ENCODE measurements at places on chromosomes 6 and 20.

DNA sequence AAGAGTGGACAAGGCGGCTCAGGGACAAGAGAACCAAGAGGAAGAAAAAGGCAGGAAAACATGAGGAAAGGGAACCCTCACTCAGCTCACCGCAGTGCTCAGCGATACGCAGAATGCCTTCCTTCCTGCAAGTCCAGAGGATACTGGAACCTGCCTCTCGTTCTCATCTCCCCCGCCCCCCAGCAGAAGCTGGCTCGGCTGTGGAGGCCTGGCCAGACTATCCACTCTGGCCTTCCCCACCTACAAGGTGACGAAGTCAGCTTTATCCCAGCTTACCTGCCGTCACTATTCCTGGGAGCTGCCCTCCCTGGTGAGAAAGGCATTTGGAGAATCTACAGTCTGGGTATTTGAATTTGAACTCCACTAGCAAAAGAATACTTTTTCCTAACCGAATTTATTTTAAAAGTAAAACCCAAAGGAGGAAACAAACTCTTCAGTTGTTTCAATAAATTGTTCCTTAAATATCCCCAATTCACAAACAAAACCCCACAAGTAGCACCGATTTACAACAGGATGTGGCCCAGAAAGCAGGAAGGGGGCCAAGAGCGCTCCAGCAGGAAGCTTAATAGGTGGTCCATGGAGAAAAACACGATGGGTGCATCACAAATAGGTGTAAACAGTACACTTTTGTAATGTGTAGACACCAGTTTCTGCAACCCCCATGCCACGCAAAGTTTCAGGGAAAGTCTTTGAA lies 2.1 kb upstream of the DIDO1 start:
- no peak for DNase-seq

- DNase-seq, result peak; percentile 16
Measured at GRCh38 chr6:144013486-144013909, 5.4 kb upstream of the PLAGL1 start.

DNA sequence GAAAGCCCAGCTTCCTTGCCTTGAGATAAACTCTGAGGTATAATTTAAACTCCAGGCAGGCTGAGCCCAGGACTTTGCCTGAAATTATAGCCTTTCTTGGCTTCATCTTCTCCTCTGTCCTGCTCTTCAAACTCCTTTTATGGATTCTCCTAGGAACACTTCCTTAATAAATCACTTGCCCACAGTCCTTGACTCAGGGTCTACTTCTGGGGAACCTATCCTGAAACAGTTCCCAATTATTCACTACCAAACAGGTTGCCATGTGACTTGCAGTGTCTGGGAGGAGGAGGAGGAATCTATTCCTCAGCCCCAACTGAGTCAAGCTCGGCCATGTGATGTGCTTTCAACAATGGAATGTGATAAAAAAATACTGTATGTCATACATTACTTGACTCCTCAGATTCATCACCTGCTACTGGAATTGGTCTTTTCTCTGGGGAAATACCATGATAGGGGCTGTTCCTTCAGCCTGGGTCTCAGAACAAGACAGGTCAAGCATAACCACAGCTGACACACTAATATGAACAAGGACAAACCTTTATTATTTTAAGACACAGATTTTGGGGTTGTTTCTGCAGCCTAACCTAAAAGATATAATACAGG lies 20.5 kb upstream of the CDKN1A start:
- no peak for DNase-seq

GRCh38 chr6:118746145-118746824 lies 94.9 kb upstream of the CEP85L start:
- no peak for DNase-seq

DNA sequence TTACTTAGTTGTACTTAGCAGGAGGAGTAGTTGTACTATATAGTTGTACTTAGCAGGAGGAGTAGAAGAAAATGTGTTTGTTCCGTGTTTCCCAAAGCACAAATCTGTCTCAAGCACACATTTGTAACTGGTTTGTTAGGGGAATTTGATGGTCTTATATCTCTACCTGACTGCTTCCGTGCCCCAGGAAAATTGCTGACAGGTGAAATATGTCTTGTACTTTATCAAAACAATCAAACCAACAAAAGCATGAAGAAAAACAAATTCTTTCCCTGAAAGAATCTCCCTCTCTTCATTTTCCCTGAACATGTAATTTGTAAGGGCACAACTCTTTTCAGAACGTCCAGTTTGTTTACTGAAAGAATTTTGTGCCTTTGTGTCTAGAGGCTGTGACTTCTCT lies 106.6 kb upstream of the RGS17 start:
- DNase-seq, result no peak

DNA sequence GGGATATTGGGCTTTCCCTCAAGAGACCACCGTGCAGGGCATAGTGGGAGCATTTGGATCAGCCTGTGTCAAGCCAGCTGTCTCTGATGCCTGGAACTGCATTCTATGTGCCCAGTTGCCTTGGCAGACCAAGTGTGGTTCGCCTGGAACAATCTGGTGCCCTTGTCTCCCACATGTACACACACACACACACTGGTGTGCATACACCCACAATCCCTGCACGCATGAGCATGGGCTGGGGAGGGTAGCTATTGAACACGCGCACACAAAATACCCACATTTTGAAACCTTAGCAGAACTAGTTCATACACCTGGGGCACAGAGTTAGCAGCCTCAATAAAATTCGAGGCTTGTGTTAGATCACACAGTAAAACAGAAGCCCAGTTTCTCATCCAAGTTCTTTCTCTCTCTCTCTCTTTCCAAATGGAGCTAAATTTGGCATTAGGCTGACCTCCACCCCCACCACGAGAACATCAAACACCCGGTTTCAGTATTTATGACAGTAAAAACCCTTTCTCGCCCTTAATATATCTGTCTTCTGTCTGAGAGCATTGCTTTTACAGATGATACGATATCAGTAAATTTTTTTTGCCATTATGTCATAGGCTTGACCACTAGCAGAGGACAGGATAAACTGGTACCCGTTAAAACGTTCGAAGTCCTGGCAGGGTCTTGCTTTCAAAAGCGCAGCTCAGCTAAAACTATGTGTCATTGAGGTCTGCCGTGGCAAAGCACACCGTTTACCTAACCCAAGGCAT lies 18.2 kb upstream of the NFATC2 start:
- DNase-seq, result no peak

GRCh38 chr6:140388815-140389214 lies 1014.4 kb upstream of the CITED2 start:
- no peak for DNase-seq

DNA sequence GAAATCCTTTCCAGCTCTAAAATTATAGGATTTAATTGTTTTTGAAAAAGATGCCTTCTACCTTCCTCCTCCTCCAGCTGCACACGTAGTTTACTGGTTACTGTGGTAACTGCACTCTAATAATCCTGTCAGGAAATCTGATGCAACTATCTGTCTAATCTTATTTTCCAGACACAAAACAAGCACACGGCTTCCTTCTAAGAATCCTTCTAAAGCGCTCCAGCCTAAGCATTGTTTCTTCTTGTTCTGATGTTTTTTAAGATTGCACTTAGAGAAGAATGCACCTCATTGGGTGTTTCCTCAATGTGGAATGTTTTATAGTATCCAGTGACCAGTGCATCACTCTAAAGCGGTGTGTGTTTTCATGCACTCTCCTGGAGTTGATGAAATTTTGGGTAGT lies 63.6 kb downstream of the CARMIL1 start:
- DNase-seq, result no peak

DNA sequence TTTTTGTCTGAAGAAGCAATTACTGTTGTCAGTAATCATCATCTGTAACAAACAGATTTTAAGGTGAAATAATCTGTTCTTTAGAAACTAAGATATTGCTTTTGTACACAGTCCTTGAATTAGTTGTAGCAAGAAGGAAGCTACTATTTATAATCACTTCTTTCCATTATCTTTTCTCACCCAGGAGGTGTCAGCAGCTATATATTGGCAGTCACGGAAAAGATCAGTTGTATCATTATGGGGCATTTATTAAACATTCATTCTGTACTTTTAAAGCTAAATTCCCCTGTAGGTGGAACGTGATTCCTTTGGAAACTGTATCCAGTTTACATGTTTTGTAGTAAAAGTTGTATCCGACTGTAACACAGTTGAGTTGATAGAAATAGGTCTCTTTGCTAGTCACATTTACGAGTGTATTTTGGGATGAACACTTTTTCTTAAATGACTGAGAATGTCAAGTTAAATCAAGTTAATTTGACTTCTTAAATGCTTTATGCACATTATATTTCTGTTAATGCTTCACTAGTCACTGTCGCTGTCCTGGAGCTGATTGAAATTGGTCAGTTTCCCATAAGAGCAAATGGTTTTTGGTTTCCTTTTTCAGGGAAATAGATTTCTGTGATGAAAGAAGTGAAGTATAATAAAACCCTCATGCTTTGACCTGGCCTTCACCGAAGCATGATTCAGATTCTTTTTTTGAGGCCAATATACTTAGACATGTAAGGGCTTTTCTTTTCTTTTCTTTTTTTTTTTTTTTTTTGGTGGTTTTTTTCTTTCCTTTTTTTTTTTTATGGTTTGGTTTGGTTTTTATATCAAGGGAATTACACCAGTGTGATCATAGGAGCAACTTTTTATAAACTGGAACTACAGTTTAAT lies 5.1 kb downstream of the QKI start:
- no peak for DNase-seq

DNA sequence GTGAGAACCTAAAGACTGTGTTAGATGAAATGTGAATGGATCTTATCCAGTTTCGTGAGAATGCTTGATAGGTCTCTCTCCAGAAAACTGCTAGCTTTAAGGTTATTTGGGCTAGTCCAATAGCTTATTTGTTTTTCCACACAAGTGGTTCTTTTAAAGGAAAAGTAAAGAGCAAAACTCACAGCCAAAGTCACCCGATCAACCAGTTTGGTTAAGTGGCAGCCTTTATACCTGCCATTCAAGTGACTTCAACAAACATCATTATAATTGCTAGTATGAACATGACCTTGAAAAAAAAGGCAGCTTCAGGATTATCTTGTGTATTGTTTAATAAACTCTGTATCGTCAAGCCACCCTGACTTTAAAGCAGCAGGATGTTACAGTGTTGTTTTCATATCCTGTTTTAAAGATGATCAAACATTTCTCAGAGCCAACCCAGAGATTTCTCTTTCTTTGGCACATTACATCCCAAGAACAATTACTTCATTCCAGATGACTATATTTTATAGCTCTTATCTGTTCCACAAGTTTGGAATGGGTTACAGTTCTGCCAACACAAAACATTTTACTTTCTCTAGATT lies 253.4 kb downstream of the EPHA7 start:
- no peak for DNase-seq

- DNase-seq, result no peak
Measured at GRCh38 chr6:42229506-42230119, 12.0 kb upstream of the MRPS10 start.

- DNase-seq, result no peak
Measured at GRCh38 chr6:133610971-133611370, 277.9 kb upstream of the TCF21 start.

GRCh38 chr6:156449128-156449527 lies 328.1 kb upstream of the ARID1B start:
- no peak for DNase-seq

DNA sequence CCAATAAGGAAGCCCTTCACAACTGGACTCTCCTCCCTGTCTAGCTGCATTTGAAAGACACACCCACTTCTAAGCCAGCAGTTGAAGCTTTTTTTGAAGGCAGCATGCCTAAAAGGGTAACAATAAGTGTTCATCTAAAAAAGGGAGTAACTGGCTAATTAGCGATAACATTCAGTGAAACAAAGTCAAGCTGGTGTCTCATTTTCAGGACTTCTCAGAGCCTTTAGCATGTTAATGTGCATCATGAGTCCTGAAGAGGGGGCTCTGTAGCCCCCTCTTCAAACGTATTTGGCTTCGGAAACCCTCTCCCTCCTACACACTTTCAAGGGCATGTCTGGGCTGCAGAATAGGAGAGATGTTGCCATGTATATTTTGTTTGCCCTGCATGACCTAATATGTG lies 28.1 kb downstream of the SLC22A23 start:
- no peak for DNase-seq

GRCh38 chr6:93036835-93037234 lies 382.5 kb downstream of the EPHA7 start:
- no peak for DNase-seq

- no peak for DNase-seq
Measured at GRCh38 chr20:23622839-23623343, 14.9 kb downstream of the CST3 start.

GRCh38 chr20:60632391-60633262 lies 619.4 kb upstream of the CDH4 start:
- DNase-seq, result no peak

GRCh38 chr6:35795453-35796071 lies 1.6 kb downstream of the CLPS start:
- no peak for DNase-seq

GRCh38 chr20:39253051-39253755 lies 291.1 kb downstream of the DHX35 start:
- DNase-seq, result no peak

GRCh38 chr20:47118206-47118605 lies 223.6 kb downstream of the EYA2 start:
- no peak for DNase-seq

DNA sequence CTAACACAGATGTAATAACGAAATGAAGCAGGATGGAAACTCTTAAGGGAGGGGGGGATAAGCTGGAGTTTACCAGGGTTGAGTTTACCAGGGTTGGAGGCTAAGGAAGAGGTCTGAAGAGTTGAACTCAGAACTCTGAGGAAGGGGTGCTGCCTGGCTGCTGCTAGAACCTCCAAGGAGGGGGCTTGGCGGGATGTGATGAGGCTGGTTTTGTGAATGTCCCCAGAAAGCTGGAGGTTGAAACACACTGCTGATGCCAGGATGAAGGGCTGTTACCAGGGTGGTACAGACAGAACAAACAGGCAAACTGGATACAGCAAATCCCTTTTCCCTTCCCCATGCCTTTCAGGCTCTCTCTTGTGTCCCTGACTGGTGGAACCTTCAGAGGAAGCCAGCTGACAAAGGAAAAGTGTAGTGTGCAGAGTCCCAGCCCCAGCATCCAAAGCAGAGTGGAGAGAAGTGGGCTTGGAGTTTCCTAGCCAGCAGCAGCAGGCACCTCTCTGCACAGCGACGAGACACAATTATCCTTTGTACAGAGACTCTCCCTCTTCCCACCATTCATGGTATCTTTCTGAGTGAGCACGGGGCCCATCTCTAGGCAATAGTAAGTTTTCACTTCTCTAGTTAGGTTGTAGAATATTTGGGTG lies 23.7 kb downstream of the UBE2V1 start:
- DNase-seq, result no peak

GRCh38 chr20:963795-964194 lies 38.3 kb downstream of the RSPO4 start:
- DNase-seq, result no peak

DNA sequence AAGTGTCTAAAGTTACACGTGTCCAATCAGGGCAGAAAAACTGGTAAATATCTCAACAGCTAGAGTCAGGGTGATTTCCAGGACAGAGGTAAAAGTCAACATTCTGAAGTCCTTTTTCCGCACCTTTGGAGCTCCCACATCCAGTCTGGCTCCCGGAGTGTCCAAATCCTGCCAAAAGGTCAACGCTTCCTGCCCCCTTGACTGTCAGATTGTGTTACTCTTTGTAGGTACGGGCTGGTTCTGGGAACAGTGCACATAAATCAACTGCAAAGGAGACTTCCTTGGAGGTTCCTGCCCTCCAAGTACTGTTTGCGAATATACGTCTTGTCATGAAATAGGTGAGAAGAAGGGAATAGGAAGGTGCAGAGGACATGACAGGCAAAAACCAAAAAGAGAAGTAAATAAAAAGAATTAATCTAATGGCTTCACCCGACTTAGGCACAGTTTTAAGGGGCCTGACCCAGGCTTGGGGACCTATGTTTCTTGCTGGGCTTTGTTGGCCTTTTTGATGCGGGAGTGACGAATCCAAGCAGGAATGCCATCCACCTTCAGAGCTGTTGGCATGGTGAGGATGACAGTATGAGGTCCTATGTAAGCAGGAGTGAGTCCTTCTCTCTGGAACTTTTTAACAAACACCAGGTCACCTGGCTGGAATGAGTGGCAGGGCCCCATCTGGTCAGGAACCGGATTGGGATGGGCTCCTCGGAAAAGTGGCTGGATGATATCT lies 155.4 kb downstream of the TRIM27 start:
- DNase-seq, result no peak

Data from activated T-helper 1 cell treated with anti-CD3 and anti-CD28 coated beads, Interleukin-2, amount 50 U/mL, for 16 hours (primary cell).